GOT3 (cell line): ENCODE measurements at places on chromosomes 2 and 18.

- no peak for DNase-seq
Observed at GRCh38 chr2:183359867-183360266, 235.6 kb downstream of the NUP35 start.

DNA sequence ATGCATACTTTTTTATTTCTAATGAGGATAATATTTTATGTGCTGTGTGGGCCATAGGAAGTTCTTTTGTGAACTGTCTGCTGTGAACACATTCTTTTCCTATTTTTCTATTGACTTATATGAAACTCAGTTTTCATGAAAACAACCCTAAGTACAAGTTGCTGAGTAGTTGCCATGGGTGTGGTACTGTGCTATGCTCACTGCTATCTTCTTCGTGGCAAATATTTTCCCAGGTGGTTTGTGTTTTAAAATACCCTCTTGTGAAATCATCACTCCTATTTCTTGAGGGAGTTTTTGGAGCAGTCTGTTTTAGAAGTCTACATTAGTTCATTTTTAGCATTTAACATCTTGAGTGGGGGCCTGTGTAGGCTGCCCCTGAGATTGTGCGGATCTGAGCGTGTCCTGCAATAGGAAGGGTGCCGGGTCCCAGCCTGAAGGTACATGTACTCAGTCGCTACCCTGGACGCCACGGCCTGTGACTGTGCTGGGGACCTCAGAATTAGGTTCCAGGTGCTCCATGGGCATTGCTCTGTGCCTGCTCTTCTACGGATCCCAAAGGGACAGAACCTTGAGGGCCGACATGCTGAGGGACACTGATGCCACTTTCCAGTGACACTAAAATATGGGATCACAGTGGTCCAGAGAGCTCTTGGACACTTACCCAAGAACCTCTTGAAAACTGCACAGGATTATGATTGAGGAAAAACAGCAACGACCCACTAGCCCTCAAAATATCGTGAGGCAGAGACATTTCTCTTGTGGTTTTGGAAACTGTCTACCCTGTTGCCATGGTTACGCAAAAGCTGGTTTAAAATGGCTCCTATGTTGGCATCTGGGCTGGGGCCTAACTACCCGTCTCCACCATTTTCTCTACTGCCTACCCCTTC, 480.4 kb downstream of the TGIF1 start:
- no peak for DNase-seq

DNA sequence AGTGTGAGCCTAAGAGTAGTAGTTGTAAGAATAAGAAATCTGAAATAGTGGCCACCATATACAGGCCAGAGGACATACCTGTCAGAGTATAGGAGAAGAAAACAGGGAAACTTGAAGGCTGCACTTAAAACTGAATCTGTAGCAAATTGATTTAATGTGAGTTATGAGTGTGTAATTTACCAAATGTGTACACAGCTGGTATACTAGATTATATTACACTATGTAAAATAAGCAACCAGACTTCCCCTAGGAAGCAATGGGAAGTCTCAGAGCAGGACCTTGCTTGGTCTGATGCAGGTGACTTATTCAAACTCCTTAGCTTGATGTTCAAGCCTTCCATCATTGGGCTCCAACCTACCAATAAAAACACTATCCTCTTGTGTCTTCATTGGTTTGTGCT, 17.3 kb upstream of the EPC2 start:
- DNase-seq, result no peak

- no peak for DNase-seq
Observed at GRCh38 chr18:77714716-77715115, 465.1 kb downstream of the GALR1 start.

- DNase-seq, result no peak
Observed at GRCh38 chr2:1676091-1676912, 68.0 kb downstream of the PXDN start.

DNA sequence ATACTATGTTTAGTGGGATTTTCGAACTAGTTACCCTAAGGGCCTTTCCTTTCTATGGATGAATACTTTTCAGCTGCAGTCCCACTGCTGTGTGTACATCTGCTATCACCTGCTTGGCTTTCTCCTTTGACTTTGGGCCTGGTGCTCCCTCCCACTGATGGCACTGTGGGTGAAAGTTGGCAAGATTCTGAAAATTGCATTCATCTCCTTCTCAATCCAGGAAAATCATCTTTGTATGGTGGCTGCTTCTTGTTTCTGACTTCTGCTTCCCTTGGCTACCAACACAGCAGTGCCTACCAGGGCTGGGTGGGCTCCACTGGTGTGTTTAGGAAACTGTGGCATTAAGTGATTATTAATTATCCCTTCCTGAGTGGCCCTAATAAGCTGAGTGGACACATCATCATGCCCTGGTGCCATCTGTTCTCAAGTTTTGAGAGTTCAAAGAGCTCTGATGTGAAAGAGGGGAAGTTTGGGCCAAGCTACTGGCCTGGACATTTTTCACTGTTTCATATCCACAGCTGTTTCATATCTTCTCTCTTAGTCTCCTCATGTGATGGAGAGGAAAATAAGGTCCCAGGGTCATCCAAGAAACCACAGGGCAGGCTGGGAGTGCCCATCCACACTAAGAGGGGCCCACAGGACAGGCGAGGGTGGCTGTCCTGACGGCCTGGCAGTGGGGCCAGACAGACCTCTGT, 16.7 kb downstream of the HK2 start:
- no peak for DNase-seq

GRCh38 chr2:207149249-207150213, 16.2 kb downstream of the KLF7 start:
- DNase-seq, result no peak

DNA sequence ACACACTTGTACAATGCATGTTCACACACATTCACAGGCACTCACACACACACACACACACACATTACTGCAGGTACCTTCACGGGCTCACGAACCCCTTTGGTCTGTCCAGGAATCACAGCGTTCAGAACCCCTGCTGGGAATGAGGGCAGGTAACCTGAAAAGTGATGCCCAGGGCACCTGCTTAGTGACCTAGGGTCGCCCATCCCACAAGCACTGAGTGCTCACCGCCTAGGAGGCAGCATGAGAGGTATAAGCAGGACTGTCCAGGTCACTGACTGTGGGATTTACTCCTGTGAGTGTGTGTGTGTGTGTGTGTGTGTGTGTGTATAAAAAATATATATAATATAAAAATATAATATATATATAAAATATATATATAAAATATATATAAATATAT, 150.9 kb downstream of the GALR1 start:
- no peak for DNase-seq

GRCh38 chr2:125207431-125207830, 1182.3 kb downstream of the CNTNAP5 start:
- no peak for DNase-seq

- peak; percentile 10 for DNase-seq
Observed at GRCh38 chr2:112884869-112885505, 26.0 kb upstream of the IL37 start.

DNA sequence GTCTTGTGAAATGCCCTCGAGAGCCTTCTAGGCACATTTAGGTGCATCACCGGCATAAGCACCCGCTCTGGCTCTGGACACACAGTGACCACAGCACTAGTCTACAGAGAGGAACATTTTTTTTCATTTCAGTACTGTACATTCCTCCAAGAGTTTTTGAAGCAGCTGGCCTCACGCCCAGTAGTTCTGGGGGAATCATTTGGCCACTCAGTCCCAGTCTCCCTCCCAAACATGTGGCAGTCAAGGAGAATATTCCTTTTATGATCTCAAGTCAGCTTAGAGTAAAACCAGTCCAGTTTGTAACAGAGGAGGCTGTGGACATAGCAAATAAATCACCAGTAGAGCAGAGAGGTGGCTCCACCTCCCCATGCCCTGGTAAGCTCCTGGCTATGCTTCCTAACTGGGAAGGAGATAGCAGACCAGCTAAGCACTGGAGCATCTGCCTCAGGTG, 48.1 kb downstream of the KCNE4 start:
- DNase-seq, result no peak

- no peak for DNase-seq
Observed at GRCh38 chr18:55465313-55465712, 122.7 kb downstream of the TCF4 start.

DNA sequence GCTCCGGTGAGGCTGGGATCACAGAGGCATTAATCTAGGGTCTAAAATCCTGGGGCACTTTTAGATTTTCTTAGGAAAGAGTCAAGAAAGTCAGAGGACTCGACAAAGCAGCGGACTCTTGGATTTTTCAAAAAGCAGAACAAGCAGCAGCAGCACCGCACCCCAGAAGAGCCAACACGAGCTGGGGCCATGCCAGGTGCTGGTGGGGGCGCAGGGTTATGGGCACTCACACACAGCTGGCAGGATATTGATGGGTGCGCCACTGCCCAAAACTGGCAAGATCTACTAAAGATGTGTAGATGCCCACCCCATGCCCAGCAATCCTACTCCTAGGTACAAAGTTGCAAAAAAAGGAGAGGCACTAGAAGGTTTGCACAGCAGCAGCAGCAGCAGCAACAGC, 33.9 kb upstream of the SEMA4C start:
- no peak for DNase-seq

DNA sequence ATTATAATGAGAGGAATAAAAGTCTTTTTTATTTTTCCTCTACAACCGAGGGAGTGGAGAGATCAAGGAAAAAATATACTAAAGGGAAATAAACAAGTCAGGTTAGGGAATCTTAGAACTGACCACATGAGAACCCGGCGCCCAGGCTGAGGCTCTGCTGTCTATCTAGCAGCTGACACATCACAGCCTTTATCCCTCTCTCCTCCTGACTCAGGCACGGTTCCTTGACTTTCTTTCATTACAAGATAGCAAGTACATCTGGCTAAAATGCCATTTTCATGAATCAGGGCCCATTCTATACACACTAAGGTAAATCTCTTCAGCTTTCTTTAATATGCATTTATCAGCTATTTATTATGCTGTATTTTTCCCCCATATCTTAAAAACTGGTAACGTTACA, 296.0 kb downstream of the TMX3 start:
- DNase-seq, result no peak

DNA sequence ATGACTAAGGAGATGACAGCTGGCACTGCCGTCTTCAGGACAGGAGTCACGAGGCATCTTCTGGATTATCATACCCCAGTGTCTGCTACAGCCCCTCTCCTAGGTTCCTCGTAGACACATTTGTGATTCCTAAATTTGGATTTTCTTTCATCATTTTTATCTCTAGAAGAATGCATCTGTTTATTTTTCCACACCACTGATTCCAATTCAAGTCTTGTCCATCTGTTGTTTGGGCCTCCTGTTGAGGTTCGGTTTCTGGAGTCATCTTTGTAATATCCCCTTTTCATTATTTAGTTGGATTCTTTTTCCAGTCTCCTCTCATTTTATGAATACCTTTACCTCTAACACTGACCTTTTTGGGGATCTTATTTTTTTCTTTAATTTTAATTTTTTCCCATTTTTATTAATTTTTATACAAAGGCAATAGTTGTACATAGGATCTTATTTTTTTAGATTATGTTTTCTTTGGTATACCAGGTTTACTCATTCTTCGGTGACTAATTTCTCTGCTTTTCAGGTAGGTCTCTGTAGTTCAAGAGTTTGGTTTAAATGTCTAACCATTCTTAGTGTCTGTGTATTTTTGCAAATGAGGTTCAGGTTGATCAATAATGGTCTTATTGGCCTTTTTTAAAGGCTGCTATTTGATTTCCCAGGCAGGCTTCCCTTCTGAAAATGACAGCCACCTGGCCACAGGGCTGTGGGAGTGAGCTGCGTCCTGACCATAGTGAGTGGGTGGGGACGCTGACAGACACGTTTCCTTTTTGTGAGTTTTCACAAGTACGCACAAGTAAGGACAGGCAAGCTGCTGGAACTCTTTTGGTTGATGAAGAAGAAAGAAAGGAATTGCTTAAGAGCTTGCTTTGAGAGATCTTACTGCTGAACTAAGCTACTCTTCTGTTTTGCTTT, 34.5 kb downstream of the FARP2 start:
- no peak for DNase-seq

DNA sequence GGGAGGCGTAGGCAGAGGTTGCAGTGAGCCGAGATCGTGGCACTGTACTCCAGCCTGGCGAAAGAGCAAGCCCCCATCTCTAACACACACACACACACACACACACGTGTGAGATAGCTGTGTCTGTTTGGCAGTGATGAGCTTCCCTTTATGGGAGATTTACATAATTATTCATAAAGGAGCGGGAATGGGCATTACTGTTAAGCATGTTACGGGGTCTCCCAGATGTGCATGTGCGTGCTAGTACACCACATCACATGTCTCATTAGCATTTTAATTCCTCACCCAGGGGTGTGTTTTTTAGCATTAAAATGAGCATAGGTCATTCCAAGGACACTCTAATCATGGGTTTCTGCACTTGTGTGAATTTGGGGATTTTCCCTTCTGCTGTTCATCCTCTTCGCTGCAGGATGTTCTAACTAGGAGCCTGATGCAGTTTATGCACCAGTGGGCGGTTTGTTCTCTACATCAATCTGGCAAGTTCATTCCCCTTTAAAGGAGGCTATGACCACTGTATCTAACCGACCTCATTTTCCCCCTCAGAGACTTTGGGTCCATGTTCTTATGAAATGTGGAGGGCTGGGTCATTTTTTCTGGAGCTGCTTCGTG, 1.0 kb upstream of the FAM178B start:
- DNase-seq, result no peak

DNA sequence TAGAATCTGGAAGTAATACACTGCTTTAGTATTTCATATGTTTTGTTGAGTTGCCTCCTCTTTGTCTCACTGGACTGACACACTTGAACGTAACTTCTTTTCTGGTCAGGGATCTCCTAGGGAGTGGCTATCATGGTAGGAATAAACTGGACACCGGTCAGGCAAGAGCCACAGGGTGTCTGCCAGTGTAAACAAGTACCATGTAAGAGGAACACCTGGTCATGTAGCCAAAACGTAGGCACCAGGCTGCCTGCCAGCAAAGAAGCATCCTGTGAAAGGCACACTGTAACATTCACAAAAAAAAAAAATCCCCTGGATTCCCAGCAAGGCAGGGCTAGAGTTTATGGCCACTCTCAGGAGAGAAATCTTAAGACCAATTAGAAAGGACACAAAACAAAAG, 372.8 kb upstream of the RND3 start:
- no peak for DNase-seq

DNA sequence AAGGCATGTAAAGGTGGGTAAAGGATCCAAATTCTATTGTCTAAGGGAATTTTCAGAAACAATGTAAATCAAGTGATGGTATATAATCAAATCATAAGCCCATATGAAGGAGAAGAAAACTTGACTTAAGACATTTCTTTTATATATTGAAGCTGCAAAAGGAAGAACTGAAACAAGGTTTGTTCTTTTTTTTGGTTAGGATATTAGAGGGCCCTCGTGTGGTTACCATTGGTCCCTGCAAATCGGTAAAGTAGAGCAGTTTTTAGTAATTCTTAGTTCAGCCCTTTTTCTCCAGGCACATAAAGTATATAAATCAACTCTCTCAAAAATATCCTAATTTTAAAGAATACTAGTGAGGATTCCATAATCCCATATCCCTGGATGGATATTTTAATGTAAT, 105.6 kb upstream of the STK17B start:
- no peak for DNase-seq

DNA sequence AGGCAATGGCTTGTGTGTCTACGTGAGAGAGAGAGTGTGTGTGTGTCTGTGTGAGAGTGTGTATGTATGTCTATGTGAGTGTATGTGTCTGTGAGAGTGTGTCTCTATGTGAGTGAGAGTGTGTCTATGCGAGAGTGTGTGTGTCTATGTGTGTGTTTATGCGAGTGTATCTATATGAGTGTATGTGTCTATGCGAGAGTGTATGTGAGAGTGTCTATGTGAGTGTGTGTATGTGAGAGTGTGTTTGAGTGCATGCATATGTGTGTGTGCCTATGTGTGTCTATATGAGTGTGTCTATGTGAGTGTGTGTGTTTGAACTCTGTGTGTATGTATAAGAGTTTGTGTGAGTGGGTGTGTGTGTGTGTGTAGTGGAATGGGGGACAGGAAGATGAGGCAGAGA, 9.8 kb upstream of the GNLY start:
- no peak for DNase-seq
